ENCODE measurements at places on chromosomes 11 and 22.

DNA sequence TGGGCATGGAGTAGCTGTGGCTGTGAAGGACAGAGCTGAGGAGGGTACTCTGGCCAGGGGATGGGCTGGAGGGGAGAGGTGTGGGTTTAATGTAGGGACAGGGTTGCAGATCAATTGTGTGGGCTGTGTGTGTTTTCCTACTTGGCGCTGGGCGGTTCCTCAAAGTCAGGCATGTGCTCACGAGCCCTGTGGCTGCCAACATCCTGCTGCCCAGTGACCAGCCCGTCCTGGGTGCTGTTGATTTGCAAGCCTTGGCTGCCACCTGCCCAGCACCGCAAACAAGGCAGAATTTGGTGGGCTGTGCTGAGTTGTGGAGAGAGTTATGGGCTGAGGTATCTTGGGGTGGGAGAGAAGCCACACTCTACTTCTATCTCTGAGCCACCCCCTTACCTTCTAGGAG, 69.2 kb downstream of the SCN3B start:
- no peak for DNase-seq

DNA sequence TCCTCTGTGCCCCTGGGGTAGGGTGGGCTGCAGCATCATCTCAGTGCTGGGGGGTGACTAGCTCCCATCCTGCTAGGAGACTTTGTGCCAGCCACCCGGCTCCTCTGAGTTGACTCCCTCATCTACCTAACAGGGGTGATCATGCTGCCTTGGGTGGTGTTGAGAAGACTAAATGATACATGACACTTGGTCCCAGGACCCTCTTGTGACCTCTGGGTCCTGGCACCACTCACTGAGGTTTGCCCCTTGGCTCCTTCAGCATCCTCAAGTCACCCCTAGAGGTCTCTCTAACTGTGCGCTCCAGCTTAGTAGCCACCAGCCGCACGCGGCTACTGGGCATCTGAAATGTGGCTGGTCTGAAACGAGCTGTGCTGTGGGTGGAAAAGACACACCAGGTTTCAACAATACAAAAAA, 72.1 kb downstream of the LRRC32 start:
- no peak for DNase-seq

DNA sequence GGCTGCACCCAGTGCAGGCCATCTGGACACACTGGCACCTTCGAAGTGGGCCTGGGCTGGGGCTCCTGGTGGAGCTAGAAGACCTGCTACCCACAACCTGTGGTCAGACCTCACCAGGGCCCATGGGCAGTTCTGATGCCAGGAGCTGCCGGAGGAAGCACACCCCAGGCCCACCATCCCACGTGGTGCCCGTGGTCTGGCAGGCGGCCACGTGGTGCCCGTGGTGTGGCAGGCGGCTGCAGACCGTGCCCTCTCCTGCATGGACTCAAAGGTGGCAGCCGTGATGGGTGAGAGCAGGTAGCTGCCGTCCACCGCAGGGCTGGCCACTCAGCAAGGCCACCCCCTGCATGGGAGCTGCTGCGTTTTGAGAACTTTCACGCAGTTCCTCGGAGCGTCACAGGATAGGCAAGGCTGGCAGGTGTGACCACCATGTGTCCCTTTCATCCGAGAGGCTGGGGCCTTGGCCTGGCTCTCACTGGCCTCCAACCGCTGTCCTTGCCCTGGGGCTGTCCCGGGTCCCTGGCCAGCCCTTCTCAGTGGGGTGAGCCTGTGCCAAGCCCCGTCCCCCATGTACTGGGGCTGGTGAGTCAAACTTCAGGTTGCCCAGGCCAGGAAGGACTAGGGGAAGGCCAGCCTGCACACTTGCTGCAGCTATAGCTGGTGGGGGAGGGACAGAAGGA, 3.9 kb upstream of the IL17REL start:
- DNase-seq = no peak

GRCh38 chr22:38871360-38872171, 450 bp downstream of the CBX6 start:
- DNase-seq = no peak

GRCh38 chr22:20650294-20651207, 123.4 kb upstream of the SERPIND1 start:
- no peak for DNase-seq

All from epithelial cell of prostate (primary cell).